ENCODE measurements at places on chromosomes 13 and 19. TPM values are rescaled to one million over a fixed set of nuclear protein-coding genes. Genes with fewer than 3 reads are reported as not detected.

GRCh38 chr13:26528527-26528926, 29.0 kb upstream of the WASF3 start:
- no peak for DNase-seq

DNA sequence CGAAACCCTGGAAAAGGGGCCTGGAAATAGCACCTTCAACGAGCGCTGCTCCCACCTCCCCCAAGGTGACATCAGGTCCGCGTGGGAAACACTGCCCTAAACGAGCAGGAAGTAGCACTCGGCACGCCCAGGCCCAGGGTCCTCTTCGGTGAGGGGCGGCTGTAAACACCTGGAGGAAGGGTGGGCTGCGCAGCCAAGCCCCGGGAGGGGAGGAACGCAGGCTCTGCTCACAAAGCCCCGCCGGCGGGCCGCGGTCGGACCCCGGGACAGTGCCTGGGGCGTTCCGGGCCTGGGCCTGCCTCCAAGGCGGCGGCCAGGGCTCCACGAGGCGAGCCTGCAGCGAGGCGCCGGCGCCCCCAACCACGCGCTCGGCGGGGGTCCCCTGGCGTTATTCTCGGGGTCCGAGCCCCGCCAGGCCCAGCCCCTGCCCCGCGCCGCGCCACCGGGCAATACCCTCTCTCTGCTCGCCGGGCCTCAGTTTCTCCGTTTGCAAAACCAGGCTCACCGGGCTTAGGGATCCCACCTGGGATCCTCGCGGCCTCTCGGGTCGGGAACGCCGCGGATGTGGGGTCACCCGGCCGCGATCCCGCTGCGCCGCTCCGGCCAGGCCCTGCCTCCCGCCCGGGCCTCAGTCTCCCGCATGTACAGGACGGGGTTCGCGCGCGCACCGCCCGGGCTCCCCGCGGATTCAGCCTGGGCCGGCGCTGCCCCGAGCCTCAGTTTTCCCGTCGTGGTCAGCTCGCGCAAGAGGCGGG, 630 bp downstream of the RNF126 start:
- DNase-seq: no peak

- no peak for DNase-seq
Observed at GRCh38 chr19:7947939-7948338, 4.5 kb upstream of the TIMM44 start.

PABPC3 gene
- 0.11 TPM for total RNA-seq

CGB5 gene
- not detected for total RNA-seq

S1PR4 gene
- total RNA-seq: 0.33 TPM

FOSB gene
- 1.9 TPM for total RNA-seq

GIPC3 gene
- total RNA-seq: 0.53 TPM

PRSS57 gene
- total RNA-seq: 0.07 TPM

LGALS14 gene
- total RNA-seq: not detected
